ENCODE measurements at places on chromosomes 6 and 20. TPM values are rescaled to one million over a fixed set of nuclear protein-coding genes. Genes with fewer than 3 reads are reported as not detected.

GRCh38 chr6:116649129-116649528 is 19.4 kb downstream of the ZUP1 start:
- no peak for DNase-seq

Gene PLCB4
- 5.7 TPM for total RNA-seq

GRCh38 chr6:138404666-138405337 is 779 bp downstream of the HEBP2 start:
- no peak for DNase-seq

DNA sequence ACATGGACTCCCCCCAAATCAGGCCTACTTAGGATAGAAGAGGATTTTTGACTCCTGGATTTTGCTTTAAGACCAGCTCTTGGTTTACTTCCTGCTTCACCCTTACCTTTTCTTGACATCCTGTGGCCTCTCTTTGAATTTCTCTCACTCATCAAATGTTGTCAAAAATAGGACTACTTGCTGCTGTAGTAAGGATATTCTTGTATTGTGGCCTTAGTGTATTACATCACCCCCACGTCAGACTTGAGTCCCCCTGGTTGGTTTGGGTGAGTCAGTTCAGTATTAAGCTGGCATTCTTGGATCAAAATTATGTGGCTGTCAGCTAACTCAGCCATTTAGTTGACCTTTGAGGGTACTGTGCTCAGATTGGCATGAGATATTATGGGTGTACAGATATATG is 1.1 kb downstream of the TPX2 start:
- peak; percentile 81 for DNase-seq

DNA sequence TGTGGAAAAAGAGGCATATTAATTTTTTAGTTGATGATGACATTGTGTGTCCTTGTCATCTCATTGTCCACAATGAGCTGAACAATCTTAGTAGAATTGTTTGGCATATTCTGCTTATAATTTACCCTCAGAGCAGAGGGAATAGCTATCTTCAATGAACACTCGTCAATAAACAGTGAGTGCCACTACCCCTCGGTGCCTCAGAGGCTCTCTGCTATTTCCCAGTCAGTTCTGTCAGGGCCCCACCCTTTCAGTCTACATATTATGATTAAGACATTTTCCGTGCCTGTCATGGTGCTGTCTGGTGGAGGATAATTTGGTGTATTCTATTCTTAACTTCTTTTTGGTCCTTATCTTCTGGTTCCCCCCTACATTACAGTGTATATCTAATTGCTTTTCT is 31.2 kb downstream of the NUS1 start:
- DNase-seq, result no peak

GRCh38 chr6:44285552-44286284 is 15.5 kb downstream of the TMEM151B start:
- DNase-seq, result peak; percentile 37

GRCh38 chr20:16178546-16179135 is 394.6 kb downstream of the KIF16B start:
- DNase-seq, result no peak

Gene MAP3K5
- 68.5 TPM for total RNA-seq

DNA sequence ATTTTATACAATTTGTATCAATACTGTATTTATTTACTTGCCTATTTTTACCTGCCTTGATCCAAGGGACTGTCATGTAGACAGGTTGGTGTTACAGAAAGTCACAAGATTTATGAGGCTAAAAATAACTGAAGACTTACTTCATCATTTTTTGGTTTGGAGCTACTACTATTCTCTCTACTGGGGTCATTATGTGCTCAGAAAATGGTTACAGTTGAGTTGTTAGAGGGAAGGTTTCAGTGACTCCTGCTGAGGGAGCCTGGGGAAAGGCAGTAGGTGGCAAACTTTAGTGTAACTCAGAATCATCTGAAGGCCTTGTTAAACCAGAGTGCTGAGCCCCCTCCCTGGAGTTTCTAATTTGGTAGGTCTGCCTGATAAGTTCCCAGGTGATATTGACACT is 118.8 kb downstream of the TINAG start:
- no peak for DNase-seq

- no peak for DNase-seq
Measured at GRCh38 chr20:63534427-63534830, 2.7 kb downstream of the PTK6 start.

DNA sequence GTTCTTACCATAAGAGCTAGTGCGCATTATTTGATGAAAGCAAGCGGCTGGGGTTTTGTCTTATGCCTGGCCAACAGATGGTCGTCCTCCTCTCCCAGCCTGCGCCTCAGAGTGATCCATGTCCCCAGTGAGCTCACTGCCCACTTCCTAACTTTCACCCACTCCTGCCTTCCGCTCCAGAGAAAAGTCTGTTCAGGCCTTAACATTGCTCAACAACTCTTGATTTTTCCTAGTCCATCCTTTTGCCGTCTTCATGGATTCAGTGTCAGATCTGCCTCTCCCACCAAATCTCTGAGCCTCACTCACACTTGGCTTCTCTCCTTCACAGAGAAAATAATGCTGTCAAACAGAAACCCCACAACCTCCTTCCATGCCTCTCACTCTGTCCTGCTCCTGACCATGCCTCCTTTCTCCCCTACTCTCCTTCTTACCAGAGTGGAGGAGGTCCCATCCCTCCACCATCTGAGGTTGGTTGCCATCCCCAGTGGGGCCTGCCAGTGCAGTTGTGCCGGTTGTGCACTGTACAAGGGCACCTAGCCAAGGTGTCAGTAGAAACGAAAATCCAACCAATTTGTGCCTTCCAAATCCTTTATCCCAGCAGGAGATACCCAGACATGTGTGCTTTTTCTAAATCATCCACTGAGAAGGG is 58.9 kb upstream of the SRSF6 start:
- no peak for DNase-seq

GRCh38 chr20:46951840-46952497 is 57.3 kb downstream of the EYA2 start:
- peak; percentile 46 for DNase-seq

DNA sequence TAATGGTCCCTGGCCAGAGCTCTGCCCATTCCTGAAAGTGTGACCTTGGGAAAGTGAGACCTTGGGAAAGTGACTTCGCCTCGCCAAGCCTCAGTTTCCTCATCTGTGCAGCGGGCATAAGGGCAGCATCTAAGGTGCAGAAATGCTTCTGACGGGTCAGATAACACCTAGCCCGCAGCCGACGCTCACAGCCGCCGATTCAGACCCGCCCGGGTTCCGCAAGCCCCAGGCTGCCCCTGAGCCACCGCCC is 486 bp downstream of the FKBP1A start:
- DNase-seq, result no peak

Data from LHCN-M2 (cell line).